ENCODE measurements at places on chromosomes 4 and X.
A peak's percentile ranks its signal among the peaks of the same experiment; 100 is the strongest.

DNA sequence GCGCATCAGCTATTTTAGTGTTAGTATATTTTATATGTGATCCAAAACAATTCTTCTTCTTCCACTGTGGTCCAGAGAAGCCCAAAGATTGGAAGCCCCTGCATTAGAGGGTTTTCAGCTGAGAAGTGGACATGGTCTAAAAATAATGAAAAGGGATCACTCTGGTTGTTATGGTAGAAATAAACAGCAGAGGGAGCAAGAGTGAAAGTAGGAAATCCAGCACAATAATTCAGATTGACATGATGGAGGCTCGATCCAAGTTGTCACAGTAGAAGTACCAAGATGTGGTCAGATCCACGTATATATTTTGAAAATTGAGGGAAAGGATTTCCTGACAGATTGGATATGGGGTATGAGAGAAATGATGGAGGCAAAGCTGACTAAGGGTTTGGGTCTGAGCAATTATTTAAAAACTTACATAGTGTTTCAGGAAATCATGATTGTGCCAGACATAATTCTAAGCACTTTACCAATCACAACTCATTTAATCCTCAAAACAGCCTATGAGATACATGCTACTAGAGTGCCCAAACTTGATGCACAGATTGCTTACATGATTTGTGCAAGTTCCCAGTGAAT lies 17.0 kb upstream of the TMEM144 start:
- DNase-seq: peak; percentile 85

DNA sequence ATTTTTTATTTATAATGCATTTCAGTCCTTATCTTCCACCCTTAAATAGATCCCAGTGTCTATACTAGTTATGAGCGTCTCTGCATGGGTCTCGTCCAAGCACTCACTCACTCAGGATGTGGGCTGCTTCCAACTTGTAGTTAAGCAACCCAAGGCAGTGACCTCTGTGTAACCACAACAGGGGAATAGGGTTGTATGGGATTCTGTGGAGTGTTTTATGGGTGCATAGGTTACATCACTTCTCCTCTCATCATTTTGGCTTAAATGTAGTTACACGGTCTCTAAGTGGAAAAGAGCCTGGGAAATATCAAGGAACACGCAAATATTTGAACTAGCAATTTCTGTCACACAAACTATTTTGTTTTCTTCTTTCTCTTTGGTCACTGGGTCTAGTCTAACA lies 931.0 kb downstream of the STIM2 start:
- DNase-seq: no peak

DNA sequence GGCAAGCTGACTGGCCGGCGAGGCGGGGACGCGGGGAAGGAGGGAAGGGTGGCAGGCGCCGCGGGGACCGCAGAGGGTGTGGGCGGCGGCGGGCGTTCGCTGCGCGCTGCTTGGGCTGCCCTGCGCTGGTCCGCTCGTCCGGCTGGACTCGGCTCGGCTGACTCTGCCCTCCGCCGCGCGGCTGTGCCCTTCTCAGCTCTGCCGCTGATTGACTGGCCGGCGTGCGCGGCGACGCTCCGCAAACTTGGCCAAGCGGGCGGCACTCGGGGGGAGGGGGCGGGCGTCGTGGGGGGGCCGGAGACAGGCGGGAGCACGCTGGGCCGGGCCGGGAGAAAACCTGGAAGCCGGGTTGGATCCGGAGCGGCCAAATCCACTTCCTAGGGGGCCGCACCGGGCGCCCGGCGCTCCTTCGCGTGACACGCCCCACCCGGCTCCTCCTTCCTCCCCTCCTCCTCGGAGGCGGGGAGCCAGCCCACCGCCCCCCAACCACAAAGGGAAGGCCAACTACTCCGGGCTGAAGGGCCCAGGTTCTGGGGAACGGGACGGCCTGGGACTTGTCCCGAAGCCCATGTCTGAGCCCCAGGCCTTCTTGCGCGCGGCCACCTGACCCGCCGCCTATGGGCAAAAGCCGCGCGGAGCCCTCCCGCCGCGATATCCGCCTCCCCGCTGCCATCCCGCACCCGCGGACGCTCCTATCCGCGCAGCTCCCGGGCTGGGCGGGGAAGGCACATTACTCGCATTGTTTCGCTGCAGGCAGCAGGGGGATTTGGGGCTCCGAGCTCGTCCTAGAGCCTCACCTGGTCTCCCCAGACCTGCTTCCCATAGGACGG lies at the start of gene GPC4:
GPC4 (minus strand) TSS at position 214 of the 830 bp plus-strand sequence. CDS start 524 bp downstream, outside the sequence.
- DNase-seq: peak; percentile 53

- no peak for DNase-seq
These were observed 947 bp upstream of the RPL10 start for GRCh38 chrX:154396973-154397887.

GRCh38 chr4:1347410-1347864 lies 429 bp downstream of the UVSSA start:
- peak; percentile 50 for DNase-seq

DNA sequence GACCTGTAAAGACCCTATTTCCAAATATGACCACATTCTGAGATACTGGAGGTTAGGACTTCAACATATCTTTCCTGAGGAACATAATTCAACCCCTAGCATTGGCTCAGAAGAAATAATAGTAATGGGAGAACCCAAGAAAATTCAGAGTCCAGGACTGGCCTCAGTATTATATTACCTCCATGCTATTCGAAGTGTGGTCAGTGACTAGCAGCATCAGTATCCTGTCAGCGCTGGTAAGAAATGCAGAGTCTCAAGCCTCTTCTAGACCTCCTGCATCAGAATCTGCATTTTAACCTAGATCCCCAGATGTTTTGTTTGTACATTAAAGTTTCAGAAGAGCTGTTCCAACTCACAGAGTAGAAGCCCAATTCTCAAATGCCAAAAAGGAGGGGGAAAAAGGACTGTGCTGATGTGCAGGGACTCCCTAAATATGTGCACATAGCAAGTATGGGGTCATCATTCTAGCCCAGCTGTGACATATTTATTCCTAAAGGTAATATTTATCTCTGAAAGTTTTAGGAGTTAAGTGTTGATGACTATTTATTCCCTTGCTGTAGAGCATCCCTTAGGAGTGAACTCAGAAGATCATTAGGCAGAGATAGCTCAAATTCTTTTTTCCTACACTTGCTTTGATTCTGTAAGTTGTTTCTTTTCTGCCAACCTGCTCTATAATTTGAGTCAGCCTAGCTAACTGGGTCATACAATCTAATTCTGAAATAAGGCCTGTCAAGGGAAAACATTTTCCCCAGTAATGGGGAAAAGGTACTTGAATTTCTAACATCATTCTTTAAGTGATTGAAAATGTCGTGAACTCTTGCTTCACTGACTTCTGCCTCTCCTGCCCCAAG lies 361.9 kb downstream of the ARHGAP24 start:
- DNase-seq: no peak

GRCh38 chrX:136718091-136718490 lies 62.6 kb downstream of the ARHGEF6 start:
- DNase-seq: no peak

- no peak for DNase-seq
These were observed 58.6 kb downstream of the AREG start for GRCh38 chr4:74503580-74503979.

- DNase-seq: no peak
These were observed 118.9 kb upstream of the USP9X start for GRCh38 chrX:40966213-40966820.

DNA sequence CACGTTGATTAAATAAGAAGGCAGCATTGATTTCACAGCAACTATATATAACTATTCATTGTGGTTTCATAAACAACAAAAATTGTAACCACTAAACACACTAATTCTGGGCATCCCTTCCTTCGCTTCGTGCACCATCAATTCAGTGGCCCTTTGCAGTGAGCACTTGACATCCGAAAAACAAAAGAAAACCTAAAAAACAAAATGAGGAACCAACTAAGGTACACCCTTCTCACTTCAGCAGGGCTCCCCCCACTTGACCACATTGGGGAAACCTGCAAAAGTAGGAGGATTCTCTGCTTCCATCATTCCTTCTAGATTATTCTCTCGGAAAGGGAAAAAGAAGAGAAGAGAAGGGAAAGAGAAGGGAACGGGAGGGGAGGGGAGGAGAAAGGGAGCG lies 28.3 kb downstream of the NBDY start:
- no peak for DNase-seq

- no peak for DNase-seq
These were observed 108.6 kb downstream of the TBL1X start for GRCh38 chrX:9573282-9574106.

DNA sequence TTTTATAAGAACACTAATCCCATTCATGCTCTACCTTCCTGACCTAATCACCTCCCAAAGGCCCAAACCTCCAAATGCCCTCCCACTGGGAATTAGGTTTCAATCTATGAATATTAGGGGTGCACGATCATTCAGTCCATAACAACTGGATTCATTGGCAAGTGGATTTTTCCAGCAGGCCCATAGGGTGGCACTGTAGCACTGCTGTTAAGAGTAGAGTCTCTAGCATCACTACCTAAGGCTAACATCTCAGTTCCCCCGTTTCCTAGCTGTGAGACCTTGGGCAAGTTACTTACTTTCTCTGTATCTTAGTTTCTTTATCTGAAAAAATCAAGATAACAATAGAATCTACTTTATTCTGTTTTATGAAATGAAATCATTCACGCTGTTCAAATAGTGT lies 315.8 kb downstream of the STIM2 start:
- peak; percentile 27 for DNase-seq

GRCh38 chrX:47228550-47229270 lies 4.1 kb upstream of the USP11 start:
- DNase-seq: no peak

- DNase-seq: no peak
These were observed 325.3 kb upstream of the FTHL17 start for GRCh38 chrX:31397119-31397518.

- no peak for DNase-seq
These were observed 122.2 kb downstream of the UBE2K start for GRCh38 chr4:39820186-39820585.

- no peak for DNase-seq
These were observed 308.9 kb downstream of the GLUD2 start for GRCh38 chrX:121356139-121356849.

GRCh38 chr4:70992391-70992881 lies 1.0 kb upstream of the DCK start:
- no peak for DNase-seq

GRCh38 chr4:53591372-53591892 lies at the start of gene LNX1:
LNX1 (minus strand) TSS chr4:53591486; CDS start chr4:53574002, 17,484 bp downstream.
- DNase-seq: no peak

GRCh38 chr4:3829956-3830773 lies 64.0 kb downstream of the ADRA2C start:
- DNase-seq: no peak

DNA sequence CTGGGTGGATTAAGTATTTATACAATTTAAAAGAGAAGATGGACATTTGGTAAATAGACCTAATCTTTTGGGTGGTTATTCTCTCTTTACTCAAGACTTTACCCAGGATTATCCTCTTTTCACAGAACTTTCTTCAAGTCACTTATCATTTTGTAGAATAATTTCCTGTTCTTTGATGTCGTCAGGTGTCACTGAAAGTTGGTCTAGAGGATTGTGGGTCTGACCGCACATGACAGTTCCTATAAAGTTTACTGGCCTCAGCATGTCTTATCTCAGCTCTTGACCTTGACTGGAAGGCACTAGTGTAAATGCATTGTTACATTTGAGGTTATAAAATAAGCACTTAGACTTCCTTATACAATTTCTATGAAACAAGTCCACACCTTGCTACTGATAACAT lies 139.9 kb upstream of the SLC4A4 start:
- DNase-seq: no peak

DNA sequence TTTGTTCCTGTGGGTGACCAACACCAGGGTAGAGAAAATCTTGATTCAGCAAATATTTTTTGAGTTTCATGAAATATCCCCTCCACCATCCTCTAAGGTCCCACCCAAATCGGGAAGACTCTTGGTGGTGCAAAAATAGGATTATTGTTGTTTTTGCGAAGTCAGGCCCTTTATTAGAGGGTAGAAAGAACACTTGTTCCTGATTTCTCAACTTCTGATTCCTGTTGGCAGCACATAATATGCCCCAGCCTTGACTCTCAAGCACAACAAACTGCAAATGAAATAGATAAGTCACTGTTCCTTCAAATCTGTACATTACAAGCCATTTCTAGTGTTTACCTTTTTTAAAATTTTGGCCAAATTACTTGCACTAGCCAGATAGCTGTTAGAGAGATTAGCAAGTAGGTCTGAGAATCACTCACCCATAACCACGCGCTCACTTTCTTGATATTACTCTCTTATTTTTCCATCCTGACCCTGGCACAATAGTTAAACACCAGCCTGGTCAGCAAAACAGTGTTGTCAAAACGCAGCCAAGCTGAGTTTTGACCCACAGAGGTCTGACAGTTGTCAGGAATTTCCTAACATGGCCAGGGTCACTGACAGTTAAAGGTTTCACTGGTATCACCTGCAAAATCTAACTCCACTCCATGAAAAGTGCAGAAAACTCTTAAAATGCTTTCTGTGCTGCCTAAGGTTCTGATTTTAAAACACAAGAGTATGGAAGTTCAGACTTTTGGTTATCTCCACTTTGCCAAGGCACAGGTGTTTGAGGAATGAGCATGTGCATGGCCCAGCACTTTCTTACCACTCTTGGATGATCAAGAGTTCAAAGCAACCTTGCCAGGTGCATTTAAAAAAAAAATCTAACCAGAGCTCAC lies 69.8 kb downstream of the RBM47 start:
- DNase-seq: no peak

- DNase-seq: no peak
These were observed 83.7 kb downstream of the ZNF330 start for GRCh38 chr4:141304346-141304745.

DNA sequence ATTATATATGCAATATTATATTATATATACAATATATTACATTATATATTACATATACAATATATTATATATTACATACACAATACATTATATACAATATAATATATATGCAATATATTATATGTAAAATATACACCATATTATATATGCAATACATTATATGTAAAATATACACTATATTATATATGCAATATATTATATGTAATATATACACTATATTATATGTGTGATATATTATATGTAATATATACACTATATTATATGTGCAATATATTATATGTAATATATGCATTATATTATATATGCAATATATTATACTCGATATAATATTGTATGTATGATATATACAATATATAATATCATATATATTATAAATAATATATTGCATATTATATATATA lies 457.4 kb downstream of the SMARCA1 start:
- no peak for DNase-seq

DNA sequence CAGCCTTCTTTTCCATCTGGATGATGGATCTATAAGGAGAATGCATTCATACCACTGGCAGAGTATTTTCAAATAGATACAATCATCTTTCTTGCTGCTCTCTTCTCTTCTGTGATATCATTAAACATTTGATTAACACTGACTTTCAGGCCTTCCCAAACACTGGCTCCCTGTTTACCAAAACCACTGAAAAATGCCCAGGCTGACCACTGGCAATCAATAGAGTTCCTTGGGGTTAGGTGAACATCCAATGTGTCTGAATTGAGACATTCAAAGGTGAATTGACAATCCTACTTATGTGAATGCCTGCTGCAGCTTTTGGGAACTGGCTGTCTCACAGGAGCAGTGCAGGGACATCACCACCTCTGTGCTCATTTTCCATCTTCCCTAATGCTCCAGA lies 168.3 kb downstream of the ENOX2 start:
- DNase-seq: no peak

- no peak for DNase-seq
These were observed 37.4 kb downstream of the LARP7 start for GRCh38 chr4:112674376-112674775.

GRCh38 chrX:13346646-13347045 lies 26.8 kb upstream of the ATXN3L start:
- no peak for DNase-seq
